Anterior cingulate cortex (tissue), 58 donors: ENCODE measurements at places on chromosomes 5 and 9.

GRCh38 chr9:89798547-89799120 is 193.8 kb downstream of the GADD45G start:
- DNase-seq, result no peak

DNA sequence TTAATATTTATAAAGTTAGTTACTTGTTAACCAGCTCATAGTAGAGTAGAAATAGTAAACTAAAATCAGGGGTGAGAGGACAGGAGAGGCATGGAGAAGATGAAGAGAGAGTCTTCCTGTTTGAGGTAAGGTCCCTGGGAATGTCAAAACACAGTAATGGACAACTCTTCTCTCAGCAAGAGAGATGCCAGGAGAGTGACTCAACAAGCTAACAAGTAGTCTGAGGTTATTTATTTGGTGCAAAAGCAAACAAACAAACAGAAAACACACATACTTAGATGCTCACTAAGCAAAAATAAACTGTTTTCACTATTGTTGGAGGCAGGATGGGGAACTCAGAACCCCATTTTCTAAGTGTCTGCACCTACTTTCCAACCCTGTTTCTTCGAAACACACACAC is 333.2 kb upstream of the RFX3 start:
- DNase-seq, result no peak

DNA sequence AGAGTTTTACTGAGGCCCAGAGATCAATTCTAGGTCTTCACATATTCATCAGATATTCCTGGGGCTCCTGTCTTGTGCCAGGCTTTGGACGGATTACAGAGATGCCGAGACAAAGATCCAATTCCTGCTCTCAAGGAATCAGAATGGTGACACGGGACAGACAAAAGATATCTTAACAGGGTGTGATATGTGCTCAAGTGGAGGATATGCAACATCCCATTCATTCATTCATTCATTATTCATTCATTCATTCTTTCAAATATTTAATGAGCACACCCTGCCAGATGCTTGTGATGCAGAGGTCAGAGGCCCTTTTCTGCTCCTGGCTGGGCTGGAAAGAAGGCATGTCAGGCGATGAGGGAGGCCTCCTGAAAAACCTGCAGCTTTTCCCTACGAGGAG is 21.8 kb downstream of the LHX2 start:
- DNase-seq, result no peak

DNA sequence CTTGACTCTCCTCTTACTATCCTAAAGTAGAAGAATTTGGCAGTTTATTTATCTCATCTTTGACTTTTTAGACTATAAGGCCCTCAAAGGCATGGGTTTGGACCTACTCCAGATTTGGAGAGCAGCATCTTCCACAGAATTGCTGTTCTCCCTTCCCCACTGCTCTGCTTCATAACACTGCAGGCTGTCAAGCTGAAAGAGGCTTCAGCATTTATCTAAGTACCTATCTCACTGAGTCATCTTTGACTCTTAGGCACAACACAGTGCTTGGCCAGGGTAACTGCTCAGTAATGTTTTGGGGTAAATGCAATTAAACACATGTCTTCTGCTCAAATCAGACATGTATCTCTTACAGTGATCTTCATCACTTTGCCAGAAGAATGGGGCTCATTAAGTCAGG is 60.6 kb downstream of the GRIN3A start:
- no peak for DNase-seq

GRCh38 chr9:123418052-123418430 is 62.0 kb downstream of the CRB2 start:
- no peak for DNase-seq

- no peak for DNase-seq
These were observed 34.2 kb downstream of the RAI14 start for GRCh38 chr5:34690301-34690700.

DNA sequence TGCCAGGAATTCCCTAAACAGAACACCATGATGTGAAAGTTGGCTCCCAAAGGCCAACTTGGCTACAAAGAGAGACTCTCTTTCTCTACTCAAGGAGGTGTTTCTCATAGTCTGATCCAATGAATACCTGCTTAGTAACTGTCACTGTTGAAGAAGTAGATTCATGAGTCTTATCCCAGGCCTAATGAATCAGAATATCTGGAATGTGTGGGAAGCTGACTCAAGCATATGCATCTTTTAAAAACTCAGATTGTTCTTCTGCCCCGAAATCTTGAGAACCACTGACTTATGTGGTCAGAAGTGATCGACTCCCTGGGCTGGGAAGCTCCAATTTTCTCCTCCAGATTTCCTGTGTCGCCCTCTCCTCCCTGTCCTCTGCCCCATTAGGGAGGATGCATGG is 345.6 kb downstream of the PLK2 start:
- DNase-seq, result no peak

- no peak for DNase-seq
These were observed 23.0 kb upstream of the CEP78 start for GRCh38 chr9:78212868-78213267.

- DNase-seq, result no peak
These were observed 541 bp downstream of the GNPDA1 start for GRCh38 chr5:142012186-142012785.

GRCh38 chr5:145856285-145856818 is 16.5 kb downstream of the GRXCR2 start:
- DNase-seq, result no peak

DNA sequence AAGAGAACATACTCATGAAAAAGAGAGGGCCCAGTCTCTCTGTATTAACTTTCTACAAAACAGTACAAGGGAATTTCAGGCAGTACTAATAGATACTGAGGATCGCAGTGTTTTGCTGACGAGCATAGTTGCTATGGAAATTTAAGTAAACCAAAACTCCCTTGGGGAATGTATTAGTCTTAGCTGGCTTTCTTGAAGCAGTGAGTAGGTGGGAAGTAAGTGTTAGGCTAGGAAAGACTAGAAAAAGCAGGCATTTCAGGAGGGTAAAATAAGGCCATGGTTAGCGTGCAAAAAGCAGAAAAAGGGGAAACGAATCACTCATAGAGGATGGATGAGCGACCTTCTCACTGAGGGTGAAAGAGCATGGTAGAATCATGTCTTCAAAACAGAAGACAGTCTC is 84.3 kb upstream of the ACTBL2 start:
- no peak for DNase-seq

GRCh38 chr9:70285246-70285645 is 26.5 kb downstream of the SMC5 start:
- no peak for DNase-seq

DNA sequence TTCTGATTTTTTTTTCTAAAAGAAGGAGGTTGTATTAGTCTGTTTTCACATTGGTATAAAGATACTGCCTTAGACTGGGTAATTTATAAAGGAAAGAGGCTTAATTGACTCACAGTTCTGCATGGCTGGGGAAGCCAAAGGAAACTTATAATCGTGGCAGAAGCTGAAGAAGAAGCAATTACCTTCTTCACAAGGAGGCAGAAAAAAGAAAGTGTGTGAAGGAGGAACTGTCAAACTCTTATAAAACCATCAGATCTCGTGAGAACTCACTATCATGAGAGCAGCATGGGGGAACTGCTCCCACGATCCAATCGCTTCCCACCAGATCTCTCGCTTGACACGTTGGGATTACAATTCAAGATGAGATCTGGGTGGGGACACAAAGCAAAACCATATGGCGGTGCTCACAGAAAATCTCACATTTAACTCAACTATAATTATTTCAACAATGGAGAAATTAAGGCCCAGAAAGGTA is 27.1 kb downstream of the DPYSL3 start:
- DNase-seq, result no peak

DNA sequence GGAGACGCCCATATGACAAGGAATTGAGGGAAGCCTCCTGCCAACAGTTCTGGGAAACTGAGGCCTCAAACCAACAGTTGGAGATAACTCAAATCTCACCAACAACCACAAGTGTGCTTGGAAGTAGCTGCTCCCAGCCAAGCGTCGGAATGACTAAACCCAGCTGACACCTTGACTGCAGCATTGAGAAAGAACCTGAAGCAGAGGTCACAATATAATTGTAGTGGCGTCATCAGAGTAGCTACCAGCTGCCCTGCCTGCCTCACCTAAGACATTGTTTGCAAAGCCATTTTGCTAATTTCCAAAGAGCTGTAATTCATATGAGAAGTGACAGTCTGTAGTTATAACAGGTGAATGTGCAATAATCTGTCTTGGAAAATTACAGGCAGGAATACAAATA is 40.8 kb upstream of the ANKRD31 start:
- DNase-seq, result no peak

- DNase-seq, result no peak
These were observed 155.9 kb downstream of the MAT2B start for GRCh38 chr5:163661360-163661759.
